Mammary epithelial cell (primary cell): ENCODE measurements at places on chromosomes 16 and 17. TPM values are rescaled to one million over a fixed set of nuclear protein-coding genes. Genes with fewer than 3 reads are reported as not detected.

PIPOX gene
- total RNA-seq = 0.40 TPM in 1 of 2 replicates, not detected in the other

GINS2 gene
- 1.5 TPM for total RNA-seq

DPEP2 gene
- total RNA-seq = not detected

SEPTIN12 gene
- not detected for total RNA-seq

P3H4 gene
- total RNA-seq = 42.3 TPM

SALL1 gene
- total RNA-seq = 0.51 and 1.3 TPM in 2 replicates

IGSF6 gene
- total RNA-seq = not detected in 2 replicates

PYY gene
- not detected for total RNA-seq

CRISPLD2 gene
- 0.86 and 2.3 TPM in 2 replicates for total RNA-seq

NACA2 gene
- total RNA-seq = not detected in 2 replicates

NOTUM gene
- total RNA-seq = not detected

GRCh38 chr17:61196302-61196704, 203.3 kb upstream of the TBX2 start:
- DNase-seq = no peak

DNA sequence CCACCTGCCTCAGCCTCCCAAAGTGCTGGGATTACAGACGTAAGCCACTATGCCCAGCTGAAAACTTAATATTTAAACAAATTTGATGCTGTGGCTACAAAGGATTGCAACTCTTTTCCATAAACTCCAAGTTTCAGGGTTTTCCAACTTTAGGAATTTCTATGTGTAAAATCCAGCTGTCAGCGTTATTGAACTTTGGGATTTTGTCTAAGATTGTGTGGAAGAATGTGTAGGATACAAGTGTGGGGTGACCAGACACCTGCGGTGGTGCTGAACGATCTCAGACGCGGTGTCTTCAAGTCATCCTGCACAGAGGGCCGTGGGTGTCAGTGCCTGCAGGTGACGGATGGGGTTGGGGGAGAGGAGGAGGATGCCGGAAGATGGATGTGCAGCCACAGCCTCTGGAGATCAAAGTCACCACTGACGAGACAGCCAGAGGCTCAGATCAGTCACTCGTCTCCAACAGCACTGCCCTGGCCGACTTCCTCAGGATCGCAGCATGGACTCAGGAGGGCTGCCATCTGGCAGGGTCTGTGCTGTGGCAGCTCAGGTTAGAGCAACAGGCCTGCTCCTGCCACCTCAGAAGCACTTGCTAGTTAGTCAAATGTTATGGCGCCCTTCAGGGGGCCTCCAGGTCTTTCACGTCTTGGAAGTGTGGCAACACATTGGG, 13.0 kb downstream of the ACSF3 start:
- DNase-seq = no peak

GRCh38 chr17:75783069-75783783, 1.4 kb upstream of the UNK start:
- DNase-seq = peak; percentile 78

DNA sequence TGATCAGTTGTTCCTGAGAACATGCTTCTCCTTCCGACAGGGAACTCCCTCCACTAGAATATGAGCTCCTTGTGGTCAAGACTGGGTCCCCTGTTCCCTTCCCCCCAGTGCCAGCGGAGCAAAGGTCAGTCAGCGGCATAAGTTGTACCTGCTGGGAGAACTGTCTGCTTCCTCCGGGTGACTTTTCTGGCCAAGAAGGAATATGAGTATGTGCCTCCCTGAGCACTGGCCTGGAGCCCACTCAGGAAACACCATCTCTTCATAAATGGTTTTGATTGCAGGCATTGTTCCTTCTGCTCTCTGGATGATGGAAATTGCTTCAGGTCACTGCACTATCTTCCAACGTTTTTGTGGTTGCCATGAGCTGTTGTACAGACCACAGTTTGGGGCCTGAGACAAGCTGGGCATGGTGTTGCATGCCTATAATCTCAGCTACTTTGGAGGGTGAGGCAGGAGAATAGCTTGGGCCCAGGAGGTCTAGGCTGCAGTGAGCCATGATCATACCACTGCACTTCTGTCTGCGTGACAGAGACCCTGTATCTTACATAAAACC, 2.9 kb upstream of the P4HB start:
- DNase-seq = no peak

GRCh38 chr16:4892361-4893102, 44.4 kb downstream of the PPL start:
- no peak for DNase-seq

DNA sequence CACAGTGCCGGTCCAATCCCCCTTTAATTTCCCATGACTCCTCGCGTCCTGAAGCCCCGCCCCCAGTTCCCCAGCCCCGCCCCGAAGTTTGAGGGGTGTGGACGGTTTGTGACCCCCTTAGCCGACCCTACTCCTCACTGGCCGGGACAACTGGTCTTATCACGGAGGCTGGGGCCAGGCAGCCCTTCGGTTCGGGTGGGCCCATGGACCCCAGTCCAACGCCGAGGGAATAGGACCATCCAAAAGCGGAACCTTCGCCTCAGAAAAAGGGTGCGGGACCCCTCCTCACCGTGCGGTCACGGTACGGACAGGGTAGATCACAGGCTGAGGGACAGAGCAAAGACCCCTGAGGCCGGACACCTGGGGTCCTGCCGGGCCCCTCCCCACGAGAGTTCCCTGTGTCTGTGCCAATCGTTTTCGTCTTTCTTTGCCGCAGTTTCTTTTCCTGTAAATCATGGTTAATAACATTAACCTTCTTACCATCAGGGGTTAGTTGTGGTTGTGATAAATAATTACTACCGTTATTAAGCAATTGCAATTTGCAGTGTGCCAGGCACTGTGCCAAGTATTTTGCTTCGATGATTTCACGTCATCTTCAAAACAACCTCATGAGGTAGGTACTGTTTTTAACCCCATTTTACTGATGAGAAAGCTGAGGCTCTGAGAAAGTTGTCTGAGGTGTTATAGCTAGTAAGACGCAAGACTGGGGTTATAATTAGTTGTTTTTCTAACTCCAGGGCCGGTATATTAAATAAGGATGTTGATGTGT, 543 bp downstream of the TMUB2 start:
- DNase-seq = peak; percentile 17

DNA sequence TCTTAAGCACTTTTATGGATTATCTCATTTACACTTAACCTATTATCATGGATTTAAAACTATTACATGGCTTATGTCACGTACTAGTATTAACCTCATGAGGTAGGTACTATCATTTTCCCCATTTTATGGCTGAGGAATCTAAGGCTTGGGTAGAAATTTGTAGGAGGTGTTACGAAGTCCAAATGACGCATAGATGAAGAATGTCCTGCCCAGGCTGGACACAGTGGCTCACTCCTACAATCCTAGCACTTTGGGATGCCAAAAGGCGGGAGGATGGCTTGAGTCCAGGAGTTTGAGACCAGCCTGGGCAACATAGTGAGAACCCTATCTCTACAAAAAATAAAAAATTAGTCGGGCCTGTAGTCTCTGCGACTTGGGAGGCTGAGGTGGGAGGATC, 4.8 kb upstream of the C1QL1 start:
- peak; percentile 65 for DNase-seq

DNA sequence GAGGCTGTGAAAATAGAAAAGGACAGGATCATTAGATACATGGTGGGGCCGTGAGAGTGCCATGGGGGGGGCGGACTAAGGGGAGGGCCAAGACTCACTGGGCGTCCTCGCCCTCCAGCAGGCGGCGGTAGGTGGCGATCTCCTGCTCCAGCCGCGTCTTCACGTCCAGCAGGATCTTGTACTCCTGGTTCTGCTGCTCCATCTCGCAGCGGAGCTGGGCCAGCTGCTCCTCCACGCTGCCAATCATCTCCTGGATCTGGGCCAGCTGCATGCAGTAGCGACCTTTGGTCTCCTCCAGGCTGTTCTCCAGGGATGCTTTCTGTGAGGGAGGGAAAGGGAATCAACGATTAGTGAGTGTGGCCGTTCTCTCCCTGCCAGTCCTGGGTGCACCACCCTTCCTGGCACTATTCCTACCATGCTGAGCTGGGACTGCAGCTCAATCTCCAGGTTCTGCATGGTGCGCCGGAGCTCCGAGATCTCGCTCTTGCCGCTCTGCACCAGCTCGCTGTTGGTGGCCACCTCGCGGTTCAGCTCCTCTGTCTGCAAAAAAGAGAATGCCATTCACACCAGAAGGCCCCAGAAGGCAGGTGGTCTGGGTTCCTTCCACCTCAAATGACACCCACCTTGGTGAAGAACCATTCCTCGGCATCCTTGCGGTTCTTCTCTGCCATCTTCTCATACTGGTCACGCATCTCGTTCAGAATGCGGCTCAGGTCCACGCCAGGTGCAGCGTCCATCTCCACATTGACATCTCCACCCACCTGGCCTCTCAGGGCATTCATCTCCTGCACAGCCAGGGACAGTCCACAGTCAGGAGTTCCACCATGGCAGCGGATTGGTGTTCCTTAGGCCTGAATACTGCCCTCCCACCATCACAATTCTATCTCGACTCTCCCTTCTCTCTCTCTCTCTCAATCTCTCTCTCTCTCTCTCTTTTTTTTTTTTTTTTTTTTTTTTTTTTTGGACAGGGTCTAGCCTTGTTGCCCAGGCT, 3.3 kb downstream of the KRT14 start:
- peak; percentile 75 for DNase-seq

GRCh38 chr16:69566981-69567680, 1.4 kb downstream of the NFAT5 start:
- DNase-seq = peak; percentile 78

DNA sequence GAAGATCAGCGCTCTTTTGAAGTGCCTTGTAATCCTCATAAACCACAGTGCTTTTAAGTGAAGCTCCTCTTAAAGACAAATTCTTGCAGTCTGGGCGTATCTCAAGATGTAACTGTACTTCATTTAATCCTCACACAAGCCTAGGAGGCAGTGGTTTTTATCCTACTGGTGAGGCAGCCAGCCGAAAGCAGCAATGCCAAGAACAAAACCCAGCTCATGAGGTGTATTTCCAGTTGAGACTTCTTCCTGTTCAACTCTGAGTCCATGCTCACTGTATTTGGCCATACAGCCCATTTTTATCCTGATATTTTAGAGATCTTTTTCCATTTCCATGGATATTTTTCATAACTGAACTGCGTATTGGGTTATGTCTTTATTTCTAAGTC, 13.7 kb downstream of the CTRB2 start:
- no peak for DNase-seq

DNA sequence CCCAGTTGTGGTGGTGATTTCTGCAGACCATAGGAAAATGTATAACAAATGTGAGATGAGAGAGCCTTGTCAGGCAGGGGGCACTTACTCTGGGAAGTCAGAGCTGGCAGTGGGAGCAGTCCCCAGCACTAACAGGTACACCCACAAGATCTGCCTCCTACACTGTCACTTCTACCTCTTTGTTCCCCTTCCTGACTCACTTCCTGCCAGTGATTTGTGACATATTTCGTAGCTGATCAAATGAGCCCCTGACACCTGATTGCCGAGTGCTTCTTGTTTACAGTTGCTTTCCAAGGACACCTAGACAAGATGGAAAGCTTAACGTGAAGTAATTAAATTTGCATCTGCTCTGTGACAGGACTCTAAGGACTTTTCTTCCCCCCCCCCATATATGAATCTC, 40.5 kb downstream of the FTO start:
- no peak for DNase-seq

DNA sequence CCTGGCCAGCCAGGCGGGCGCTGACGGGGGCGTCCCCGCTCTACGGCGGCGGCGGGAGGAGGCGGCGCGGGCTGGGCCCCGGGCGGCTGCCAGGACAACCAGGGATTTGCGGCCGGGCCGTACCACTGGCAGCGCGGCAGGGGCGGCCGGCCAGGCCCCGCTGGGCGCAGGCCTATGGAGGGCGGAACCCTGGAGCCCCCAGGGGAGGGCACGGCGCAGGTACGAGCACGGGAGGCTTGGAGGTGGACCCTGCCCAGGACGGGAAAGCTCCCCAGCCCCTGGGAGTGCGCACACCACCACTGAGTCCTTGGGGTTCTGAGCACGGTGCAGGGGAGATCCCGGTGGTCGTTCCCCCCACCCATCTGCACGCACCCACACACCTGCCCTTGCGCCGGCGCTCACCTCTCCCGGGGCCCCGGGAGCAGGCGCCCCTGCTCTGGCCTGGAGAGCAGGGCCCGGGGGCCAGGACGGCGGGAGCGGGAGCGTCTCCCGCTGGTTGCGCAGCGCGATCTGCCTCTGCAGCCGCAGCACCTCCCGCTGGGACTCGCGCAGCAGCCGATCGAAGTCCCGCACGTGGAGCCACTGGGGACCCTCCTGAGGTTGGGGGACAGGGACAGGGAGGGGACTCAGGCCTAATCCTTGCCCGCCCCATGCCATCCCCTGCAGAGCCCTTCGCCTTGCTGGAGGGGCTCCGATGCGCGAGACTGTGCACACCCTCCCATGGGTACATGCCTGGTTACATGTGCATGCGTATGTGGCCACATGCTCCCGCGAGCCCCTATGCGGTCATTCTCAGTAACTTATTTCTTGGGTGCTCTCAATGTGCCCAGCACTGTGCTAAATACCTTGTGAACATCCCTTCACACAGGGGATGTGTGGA, 3.9 kb downstream of the TSPOAP1 start:
- no peak for DNase-seq

DNA sequence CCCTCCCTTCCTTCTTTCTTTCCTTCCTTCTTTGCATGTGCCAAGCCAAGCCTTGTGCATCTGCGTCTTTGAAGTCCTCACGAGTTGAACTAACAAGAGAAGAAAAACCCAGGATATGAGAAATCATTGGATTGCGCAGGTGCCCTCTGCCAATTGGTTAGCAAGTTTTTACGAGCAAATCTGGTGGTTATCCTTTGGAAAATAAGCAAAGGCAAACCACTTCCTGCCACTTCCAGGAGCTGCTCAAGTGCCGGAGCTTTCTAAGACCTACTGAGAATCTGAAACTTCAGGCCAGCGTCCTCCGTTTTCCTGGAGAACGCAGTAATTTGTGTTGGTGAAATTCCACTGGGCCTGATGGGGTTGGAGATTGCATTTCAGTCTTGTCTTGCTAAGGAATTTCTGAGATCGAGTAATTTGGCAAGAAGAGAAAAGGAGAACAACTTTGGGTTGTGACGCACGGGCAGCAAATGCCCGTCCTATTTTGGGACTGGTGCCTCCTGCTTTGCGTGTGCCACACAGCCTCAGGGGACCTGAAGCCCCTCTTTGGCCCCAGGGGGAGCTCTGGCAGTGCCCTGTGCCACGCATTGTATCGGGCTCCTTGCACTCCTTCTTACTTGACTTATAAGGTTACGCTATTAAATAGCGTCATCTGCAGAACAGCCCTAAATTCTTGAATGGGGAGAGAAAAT, 56.4 kb downstream of the CMIP start:
- peak; percentile 95 for DNase-seq

DNA sequence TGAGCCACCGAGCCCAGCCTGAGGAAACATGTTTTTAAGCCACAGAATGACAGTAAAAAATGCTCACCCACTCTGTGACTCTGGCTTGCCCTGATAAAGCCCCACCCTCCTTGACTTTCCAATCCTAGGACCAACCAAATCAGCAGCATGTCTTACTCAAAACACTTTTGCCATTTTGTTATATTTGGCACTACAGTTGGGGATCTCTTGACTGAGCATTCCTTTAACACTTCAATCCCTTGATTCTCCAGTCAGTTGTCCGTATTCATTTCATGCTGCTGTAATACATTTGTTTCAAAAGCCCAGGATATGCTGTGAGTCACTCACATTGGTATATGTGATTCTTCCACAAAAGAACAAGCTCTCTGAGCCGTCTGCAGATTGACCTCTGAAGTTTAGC, 8.2 kb downstream of the MYH3 start:
- DNase-seq = no peak

- peak; percentile 89 for DNase-seq
These were observed 208.2 kb downstream of the FTO start for GRCh38 chr16:53912155-53912554.

- DNase-seq = peak; percentile 71
These were observed 134.7 kb downstream of the ZNF778 start for GRCh38 chr16:89352091-89352681.

GRCh38 chr16:30088832-30089624, 2.7 kb downstream of the TBX6 start:
- DNase-seq = no peak
